ENCODE measurements at places on chromosomes 5 and 9.

- DNase-seq: no peak
Measured at GRCh38 chr9:5044160-5044559, 59.1 kb downstream of the JAK2 start.

GRCh38 chr5:34511915-34512314 is 144.2 kb upstream of the RAI14 start:
- no peak for DNase-seq

DNA sequence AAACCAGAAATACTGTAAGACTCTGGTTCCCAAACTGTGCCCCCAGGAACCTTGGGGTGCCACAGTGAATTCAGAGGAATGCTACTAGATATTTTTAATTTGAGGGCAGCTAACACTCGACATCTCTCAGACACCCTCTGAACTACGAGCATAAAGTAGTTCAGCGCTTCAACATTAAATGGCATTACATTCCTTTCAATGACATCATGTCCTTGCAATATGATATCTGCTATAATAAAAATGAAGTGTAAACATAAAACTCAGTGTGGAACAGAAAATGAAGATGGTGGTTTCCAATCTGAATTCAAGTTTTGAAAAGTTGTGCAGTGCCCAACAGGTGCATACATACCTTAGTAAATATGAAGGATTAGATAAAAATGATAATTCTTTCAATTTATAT is 116.1 kb downstream of the LPAR1 start:
- DNase-seq: no peak

GRCh38 chr5:6491919-6492290 is 43.2 kb downstream of the UBE2QL1 start:
- DNase-seq: no peak

GRCh38 chr9:89495824-89496560 is 1.9 kb downstream of the SEMA4D start:
- DNase-seq: no peak

DNA sequence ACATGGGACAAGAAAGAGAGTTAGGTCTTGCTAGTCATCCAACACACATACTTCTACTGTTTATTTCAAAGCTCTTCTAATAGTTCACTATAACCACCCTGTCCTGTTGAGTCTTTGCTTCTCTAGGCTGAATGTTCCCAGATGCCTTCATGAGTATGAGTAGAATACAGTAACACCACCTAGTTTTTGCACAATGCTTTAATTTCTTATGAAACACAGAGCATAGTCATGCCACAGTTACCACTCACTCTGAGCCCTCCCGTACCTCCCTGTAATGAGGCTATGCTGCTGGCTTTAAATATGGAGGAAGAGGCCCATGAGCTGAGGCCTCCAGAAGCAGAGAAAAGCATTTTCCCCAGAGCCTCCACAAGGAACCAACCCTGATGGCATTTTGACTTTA is 75.0 kb upstream of the SLC1A3 start:
- no peak for DNase-seq

Data from fibroblast of skin of left biceps (primary cell).